ENCODE measurements at places on chromosomes 11 and 22. TPM values are rescaled to one million over a fixed set of nuclear protein-coding genes. Genes with fewer than 3 reads are reported as not detected.

HPS5 gene
- total RNA-seq: 28.3 TPM

OR2AT4 gene
- total RNA-seq: not detected

SYT12 gene
- not detected for total RNA-seq

SERPING1 gene
- 249 TPM for total RNA-seq

BIRC3 gene
- total RNA-seq: 18.4 TPM

C11orf98 gene
- total RNA-seq: 27.8 TPM

SCARF2 gene
- total RNA-seq: 12.8 TPM

GNAZ gene
- 27.6 TPM for total RNA-seq

APOL5 gene
- total RNA-seq: not detected

NXPE4 gene
- total RNA-seq: 0.55 TPM

CELF1 gene
- 87.2 TPM for total RNA-seq

CHADL gene
- total RNA-seq: 16.8 TPM

CCDC87 gene
- total RNA-seq: not detected

ELF5 gene
- total RNA-seq: not detected

ARHGAP20 gene
- 2.2 TPM for total RNA-seq

RIMBP3C gene
- not detected for total RNA-seq

RIN1 gene
- total RNA-seq: 6.1 TPM

EHF gene
- total RNA-seq: not detected

SYNGR1 gene
- total RNA-seq: 18.5 TPM

CHID1 gene
- total RNA-seq: 52.3 TPM

FAM180B gene
- total RNA-seq: 0.36 TPM

JAML gene
- 5.8 TPM for total RNA-seq

NOX4 gene
- 27.8 TPM for total RNA-seq

NCAM1 gene
- total RNA-seq: 124 TPM

TRIM6 gene
- total RNA-seq: 4.6 TPM

MRGPRX3 gene
- total RNA-seq: not detected

FOSL1 gene
- 12.4 TPM for total RNA-seq

WNT7B gene
- not detected for total RNA-seq

OSBP gene
- 28.4 TPM for total RNA-seq

FZD4 gene
- 33.2 TPM for total RNA-seq

VSIG10L2 gene
- 0.68 TPM for total RNA-seq

TRMT2A gene
- total RNA-seq: 49.9 TPM

SF1 gene
- 368 TPM for total RNA-seq

KRTAP5-11 gene
- not detected for total RNA-seq

ARHGEF17 gene
- 104 TPM for total RNA-seq

IZUMO1R gene
- not detected for total RNA-seq

KLHDC7B gene
- total RNA-seq: not detected

Data from sigmoid colon (tissue), 7 donors.